SHP77 treated with DMSO at 0.1 percent for 48 hours (cell line): ENCODE measurements at places on chromosomes 2 and 18.

DNA sequence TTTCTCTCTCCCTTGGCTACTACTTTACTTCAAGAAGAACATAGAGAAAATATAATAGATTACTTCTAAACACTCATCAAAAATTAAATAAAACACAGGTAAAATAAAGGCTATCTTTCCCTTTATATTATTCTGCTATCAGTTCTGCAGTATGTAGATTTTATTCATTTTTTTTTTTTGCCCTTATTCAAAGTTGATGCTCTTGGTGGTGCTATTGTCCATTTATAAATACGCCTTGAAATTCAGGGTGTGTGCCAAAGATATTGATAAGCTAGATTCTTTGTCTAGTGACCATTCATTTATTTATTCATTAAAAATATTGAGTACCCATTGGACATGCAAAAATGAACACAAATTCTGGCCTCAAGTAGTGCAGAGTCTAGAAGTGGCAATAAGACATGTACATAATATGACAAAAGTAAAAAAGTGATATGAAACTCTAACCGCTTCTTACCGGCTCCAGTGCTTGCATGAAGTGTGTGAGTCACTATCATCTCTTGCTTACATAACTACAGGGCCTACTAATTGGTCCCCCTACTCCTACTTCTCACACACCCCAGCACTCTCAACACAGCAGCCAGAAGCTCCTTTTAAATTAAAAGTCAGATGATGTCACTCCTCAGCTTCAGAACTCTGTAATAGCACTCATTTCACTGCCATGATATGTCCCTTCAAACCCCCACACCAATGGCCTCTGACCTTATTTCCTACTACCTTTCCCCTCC is 208.3 kb upstream of the FANCL start:
- no peak for DNase-seq

DNA sequence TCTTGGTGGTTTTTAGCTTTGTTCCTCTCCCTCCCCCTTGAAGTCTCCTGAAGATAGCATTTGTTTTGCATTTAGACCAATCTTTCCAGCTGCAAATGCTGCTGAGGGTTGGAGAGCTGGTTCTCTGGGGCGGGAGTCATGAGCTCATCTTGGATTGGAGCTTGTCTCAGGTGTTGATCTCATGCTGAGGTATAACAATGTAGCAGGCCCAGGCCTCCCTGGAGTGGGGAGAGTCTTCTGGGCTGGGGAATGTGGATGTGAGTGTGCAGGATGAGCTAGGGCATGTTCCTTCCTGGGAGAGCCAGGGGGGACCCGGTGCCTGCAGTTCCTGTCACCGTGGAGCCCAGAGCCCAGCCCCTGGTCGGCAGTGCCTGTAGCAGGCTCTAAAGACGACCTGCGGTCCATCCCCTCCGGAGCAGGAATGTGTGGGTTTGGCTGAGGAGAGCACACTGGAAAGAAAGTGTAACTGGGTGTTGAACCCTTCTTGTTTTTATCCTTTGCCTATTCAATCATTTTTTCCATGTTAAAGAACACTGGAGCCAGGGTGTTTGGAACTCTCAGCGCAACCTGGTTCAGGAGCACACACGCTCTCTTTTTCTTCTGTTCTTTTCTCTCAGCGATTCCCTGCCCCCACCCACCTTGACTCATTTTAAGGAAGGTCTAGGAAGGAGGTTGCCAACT is 2.7 kb downstream of the ZNF532 start:
- no peak for DNase-seq

- no peak for DNase-seq
These were observed 9.2 kb upstream of the KYNU start for GRCh38 chr2:142868229-142868762.

- no peak for DNase-seq
These were observed 108.9 kb upstream of the LGALSL start for GRCh38 chr2:64344999-64345576.

DNA sequence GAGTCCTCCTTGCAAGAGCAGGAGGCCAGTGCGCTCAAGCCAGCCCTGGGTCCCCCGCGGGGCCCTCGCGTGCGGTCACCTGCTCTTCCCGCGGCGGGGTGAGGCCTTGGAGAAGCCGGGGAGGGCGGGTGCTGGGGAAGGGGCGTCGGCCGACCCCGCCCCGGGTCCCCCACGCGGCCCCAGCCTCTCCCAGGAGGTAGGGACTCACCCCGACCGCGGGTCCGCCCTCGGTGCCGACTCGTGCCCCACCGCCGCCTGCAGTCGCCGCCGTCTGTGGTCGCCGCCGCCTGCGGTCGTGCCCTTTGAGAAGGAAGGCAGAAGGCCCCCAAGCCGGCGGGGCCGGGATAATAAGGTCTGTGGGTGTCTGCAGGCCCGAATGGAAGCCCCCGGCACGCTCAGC is 32.7 kb downstream of the SERPINB8 start:
- no peak for DNase-seq

DNA sequence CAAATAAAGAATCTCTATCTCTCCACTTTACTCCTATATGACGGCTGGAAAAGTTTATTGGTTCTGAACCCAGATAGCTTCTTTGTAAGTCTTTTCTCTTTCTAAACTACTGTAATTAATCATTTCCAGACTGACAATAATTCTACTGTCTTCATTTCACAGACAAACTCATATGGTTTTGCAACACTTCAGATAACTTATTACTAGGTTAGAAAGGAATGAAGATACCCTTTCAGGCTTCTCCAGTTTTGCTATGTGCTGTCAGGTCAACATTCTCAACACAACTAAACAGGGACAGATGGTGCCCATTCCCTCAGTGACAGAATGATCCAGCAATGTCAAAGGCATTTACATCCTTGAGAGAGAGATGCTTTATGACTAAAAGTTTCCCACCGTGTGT is 198.5 kb upstream of the ITGA4 start:
- DNase-seq: no peak

DNA sequence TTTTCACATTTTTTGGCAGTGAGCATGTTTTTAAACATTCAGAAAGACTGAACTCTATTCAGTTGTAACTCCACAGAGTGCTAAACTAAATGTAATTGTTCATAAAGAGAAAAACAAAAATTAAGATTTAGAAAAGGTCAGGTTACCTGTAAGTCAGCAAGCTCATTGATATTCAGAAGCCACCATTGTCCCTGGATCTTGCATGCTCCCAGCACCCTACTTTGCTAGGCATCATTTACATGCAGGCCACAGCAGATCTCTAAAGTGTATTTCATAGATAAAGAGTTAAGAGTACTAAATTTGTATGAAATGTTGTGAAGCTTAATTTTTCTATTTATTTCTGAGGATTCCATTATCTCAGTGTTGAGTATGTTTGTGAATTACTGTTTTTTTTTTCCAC is 64.8 kb upstream of the CDH19 start:
- no peak for DNase-seq

DNA sequence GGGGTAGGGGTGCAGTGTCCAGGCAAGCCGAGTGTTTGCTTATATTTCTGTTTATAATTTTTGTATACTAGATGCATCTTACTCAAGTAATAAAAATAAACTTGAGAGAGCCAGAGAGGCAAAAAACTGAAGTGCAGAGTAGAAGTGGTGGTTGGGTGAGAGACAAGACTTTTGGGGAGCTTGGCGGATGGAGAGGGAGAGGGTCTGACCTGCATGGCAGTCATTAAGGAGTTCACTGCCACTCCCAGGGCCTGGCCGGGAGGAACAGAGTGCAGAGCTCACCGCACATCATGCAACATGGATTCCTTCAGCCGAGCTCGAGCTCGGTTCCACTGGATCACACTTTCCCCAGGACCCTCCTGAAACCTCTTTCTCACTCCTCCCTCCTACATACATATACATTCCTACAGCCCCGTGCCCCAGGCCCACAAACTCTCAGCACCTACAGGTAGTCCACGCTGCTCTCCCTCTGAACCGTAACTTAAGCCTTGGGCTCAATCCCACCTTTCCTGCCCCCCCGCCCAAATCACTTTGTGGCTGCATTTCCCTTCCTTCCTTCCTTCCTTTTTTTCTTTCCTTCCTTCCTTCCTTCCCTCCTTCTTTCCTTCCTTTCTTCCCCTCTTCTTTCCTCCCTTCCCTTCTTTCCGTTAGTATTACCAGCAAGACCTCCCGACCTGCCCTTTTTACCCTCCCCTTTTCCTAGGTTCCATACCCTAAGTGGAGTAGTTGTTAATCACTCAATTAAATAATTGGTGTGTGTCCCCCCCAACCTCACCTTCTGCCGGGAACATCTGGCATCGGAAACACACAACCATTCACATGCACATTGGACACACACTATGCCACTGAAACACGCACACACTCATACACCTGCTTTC is 37.1 kb upstream of the ATP6V1B1 start:
- no peak for DNase-seq

DNA sequence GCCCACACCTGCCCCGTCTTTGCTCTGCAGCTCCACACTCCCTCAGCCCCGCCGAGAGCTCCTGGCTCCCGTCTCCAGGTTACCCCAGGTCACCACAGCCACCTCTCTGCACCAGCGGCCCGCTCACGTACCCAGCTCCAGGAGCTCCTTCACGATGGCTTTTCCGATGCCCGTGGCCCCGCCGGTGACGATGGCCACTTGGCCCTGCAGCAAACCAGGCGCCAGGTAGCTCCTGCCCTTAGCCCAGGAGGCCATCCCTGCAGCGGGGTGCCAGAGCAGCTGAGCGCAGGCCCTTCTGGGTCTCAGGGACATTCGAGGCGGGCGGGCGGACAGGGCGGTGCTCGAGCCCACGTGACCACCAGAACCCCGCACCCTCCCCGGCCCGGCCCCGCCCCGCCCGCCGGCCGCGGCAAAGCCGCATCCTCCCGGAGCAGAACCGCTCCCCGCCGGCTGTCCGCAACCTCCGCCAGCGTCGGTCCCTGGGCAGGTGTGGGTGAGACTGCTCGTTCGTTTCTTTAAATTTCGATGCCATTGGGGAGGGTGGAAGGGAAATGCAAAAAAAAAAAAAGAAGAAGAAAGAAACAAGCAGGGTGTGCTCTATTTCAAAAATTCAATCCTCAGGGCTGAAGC is at the start of the genes PECR and TMEM169:
Gene PECR (minus strand): TSS at position 323 of the 630 bp plus-strand sequence. CDS start 68 bp downstream, at position 255.
Gene TMEM169 (plus strand): TSS at position 433 of the 630 bp plus-strand sequence. CDS start 14,045 bp downstream, outside the sequence.
- DNase-seq: peak; percentile 26

- no peak for DNase-seq
These were observed 208.5 kb downstream of the TFCP2L1 start for GRCh38 chr2:121076498-121076820.

- DNase-seq: no peak
These were observed at the start of gene TET3 for GRCh38 chr2:73984203-73984921. Gene TET3 (plus strand): TSS chr2:73984910. CDS start chr2:73986404, 1,494 bp downstream.

DNA sequence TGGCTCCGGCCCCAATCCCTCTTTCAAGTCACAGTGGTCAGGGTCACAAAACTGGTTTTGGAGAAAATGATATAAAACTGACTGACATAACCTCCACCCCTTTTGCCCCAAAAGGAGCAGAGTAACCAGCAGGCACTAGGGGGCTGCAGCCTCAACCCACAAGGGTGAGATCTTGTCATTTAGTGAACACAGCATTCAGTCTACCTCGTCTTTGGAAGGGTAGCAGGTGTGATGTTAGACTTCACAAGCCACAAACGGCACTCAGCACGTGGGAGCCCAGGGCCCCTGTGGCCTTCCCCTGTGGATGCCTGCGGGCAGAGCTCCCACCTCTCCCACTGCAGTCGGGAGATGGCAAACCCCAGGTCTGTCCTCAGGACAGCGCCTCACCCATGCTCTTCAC is 372.1 kb upstream of the MYT1L start:
- DNase-seq: no peak

DNA sequence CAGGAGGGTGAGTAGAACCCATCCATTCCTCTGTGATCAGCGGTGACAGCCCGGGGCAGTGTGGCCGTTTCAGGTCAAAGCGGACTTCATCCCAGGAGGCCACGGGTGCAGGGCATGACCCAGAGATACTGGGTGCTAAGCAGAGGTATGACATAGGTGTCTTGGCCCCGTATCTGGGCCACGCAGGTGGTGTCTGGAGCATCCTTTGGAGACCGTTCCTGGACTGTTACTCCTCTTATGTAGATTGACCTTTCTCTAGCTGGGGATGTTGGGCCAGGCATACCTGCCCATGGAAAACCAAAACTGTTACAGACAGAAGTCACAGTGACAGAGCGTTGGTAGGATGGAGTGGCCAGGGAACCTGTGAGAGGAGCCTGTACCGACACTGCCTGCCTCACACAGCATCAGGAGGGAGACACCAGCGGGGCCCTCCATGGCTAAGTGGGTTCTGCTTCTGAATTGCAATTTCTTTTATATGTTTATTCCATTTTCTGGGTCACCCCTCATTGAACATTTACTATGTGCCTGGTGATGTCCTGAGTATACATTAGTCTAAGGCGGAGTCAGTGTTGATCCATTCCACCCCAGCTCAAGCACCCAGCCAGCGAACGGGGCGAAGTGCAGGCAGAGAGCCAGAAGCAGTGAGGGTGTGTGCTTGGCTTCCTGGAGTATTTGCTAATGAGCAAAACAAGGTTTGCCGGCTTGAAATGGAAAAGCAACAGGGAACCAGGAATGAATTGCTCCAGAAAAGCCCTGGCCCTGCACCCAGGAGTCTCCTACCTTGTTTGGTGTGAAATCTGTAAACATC is 141.7 kb downstream of the SH3RF3 start:
- DNase-seq: no peak

- no peak for DNase-seq
These were observed 48.9 kb downstream of the LONRF2 start for GRCh38 chr2:100273387-100273786.
